Naive B cell (primary cell): ENCODE measurements at places on chromosomes 4 and X. TPM values are rescaled to one million over a fixed set of nuclear protein-coding genes. Genes with fewer than 3 reads are reported as not detected.

The SYTL5 gene
- not detected for polyA plus RNA-seq

The TMEM31 gene
- not detected for polyA plus RNA-seq

The GUCY1B1 gene
- 1.5 TPM for polyA plus RNA-seq

The PF4V1 gene
- 4.6 TPM for polyA plus RNA-seq

The GAGE2A gene
- not detected for polyA plus RNA-seq

The FHIP1A gene
- not detected for polyA plus RNA-seq

The PLAC8 gene
- 884 TPM for polyA plus RNA-seq

The ABLIM2 gene
- polyA plus RNA-seq, result 0.52 TPM
